ENCODE measurements at places on chromosomes 7 and 10.

- DNase-seq, result no peak
These were observed 844 bp downstream of the GRM3 start for GRCh38 chr7:86644282-86645224.

DNA sequence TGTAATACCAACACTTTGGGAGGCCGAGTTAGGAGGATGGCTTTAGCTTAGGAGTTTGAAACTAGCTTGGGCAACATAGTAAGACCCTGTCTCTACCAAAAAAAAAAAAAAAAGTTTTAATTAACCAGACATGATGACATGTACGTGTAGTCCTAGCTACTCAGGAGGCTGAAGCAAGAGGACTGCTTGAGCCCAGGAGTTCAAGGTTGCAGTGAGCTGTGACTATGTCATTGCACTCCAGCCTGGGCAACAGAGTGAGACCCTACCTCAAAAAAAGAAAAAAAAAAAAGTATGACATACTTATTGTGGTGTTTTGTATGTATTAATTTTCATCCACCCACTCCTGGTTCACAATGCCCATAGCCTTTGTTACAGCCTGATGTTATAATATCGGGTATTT, 69.7 kb downstream of the GSAP start:
- no peak for DNase-seq

- DNase-seq, result no peak
These were observed 26.6 kb downstream of the REEP3 start for GRCh38 chr10:63547628-63548360.

- DNase-seq, result no peak
These were observed 149.4 kb downstream of the WDR37 start for GRCh38 chr10:1205450-1206030.

GRCh38 chr7:137898839-137899721, 52.3 kb upstream of the DGKI start:
- DNase-seq, result peak; percentile 83

DNA sequence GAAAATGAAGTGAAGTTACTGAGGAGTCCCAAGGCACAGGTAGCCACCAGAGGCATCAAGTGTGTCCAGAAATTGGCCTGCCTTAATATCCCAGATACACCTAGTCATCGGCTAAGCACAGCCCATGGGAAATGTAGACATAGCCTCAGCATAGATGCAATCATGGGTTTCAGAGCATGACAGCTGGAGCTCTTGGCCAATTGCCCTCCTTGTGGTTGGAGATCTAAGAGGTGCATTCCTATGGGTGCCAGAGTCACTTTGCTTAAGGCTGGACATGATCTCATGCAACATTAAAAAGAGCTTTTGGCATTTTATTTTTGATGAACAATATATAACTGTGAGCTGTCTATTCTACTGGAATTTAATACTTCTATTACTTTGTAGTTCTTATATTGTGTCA, 758.0 kb upstream of the LRRTM3 start:
- no peak for DNase-seq

DNA sequence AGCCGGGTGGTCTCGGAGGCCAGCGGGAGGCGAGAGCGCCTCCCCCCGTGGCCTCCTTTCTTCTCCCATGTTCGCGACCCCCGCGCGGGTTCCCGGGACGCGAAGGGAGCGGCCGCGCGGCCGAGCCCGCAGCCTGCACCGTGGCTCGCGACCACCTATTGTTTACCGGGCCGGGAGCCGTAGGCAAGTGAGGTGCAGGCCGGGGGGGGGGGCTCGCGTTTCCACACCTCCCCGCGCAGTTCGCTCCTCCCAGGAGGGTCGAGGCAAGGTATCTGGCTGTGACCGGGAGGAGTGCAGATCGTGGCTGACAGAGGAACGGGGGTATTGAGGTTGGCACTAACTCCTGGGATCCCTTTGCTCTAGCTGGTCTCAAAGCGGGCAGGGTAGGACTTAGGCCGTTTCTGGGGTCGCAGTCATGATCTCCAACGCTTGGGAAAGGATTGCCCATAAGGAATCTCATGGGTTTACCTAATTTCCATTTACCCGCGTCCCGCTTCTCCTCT, 734 bp downstream of the PTPN12 start:
- DNase-seq, result no peak

DNA sequence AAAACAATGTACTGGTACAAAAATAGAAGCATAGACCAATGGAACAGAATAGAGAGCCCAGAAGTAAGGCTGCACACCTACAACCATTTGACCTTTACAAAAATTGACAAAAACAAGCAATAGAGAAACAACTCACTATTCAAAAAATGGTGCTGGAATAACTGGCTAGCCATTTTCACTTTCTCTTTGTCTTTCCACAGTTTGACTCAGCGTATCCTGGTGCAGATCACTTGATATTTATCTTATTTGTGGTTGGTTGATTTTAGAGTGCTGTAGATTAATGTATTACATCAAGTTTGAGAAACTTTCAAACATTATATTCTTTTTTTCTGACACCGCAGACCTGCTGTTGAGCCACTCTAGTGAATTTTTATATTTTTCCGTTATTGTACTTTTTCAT, 381.4 kb downstream of the DGKB start:
- DNase-seq, result no peak

GRCh38 chr10:80612261-80612660, 74.6 kb downstream of the SH2D4B start:
- no peak for DNase-seq

Measured in muscle of arm (tissue), 14 donors.